ENCODE measurements at places on chromosomes 1 and 21.

- DNase-seq, result no peak
Observed at GRCh38 chr1:204323887-204324286, 35.8 kb downstream of the PLEKHA6 start.

DNA sequence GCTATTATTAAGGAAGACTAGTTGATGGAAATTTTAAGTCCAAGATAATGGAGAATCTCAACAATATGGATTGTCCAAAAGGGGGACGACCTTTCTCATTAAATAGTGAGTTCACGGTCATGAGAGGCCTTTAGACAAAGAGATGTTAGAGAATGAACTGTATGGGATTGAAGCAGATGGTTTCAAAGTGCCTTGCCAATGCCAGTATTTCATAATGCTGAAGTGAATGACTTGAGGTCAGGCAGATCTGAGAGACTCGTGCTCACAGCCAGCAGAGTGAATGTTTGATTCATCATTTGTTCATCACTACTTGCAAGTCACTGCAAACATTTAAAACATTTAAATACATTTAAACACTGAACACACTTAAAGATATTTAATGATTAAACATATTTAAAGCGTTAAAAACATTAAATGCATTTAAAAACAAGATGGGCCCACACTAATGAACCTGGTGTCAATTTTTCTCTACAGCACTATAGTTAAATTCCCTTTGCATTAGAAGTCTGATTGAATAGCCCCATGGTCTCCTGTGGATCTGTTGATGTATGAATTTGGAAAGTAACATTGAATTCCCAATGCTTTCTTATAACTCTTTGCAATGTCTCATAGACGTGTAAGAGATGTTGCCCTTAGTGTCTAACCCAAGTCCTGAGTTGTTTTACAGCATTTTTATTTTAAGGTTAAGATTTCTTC lies 80.7 kb downstream of the TGFB2 start:
- no peak for DNase-seq

DNA sequence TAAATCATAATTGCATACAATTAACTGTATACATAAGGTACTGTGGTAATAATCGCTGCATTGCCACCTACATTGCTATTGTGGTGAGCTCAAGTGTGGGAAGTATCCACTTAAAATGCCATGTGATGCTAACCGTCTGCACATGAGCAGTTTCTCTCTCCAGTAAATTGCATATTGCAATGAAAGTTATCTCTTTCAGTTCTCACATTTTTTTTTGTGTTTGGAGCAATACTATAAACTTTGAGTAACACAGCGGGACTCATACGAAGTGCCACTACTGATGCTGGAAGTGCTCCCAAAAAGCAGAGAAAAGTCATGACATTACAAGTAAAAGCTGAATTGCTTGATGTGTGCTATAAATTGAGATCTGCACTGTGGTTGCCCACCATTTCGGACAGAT lies 38.5 kb downstream of the DISC1 start:
- DNase-seq, result no peak

GRCh38 chr1:218392780-218393179 lies 47.6 kb downstream of the TGFB2 start:
- no peak for DNase-seq

DNA sequence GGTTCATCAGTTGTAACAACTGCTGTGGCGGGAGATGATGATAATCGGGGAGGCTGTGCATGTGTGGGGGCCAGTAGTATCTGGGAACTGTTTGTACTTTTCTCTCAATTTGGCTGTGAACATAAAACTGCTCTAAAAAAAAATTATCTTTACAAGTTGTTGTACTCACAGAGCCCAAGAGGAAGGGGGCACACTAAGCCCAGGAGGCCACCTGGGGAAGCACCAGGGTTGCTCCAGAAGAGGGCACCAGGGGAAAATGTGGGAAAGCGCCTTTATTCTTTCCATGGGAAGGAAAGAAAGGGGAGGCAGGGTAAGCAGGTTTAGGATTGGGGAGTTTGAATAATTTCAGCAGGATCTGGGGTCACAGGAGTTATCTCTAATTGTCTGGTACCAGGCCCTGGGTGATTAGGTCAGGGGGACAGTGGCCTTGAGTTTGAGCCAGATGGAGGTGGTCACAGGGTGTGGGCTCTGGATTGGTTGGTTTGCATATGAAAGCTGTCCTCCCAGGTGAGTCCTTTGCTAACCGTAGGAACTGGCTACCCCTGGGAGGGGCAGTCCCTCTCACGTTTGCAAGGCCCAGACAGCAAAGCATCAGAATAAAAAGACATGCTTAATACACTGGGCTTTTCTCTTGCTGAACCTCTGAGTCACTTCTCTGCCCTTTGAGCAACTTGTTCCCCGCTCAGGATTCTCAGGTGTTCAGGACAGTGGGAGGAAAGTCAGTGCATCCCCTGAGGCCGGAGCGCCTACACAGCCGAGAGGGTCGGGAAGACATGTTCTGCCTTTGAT lies 11.2 kb downstream of the MYOC start:
- no peak for DNase-seq

DNA sequence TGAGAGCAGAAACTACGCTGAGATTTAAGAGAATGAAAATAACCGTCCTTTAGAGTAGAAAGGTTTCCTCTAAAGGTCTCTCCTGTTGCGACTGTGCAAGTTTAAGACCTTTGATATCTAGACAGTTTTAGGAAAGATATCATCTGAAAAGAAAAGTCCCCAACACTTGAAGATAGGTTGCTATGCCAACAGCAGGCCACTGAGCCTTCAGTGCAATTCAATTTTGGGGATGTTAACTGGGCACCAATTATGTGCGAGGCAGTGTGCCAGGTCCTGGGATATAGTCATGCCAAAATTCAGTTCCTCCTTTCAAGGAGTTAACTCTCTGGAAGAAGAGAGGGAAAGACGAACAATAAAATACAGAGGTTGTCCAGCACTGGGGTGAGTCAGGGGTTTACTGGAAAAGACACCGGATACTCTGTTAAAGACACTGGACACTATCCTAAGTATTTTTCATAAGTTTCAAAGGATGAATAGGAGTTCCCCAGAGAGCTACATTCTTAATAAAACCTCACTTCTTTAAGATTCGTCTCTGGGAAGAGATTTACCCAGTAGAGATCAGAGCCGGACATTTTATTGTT lies 25.5 kb upstream of the ZNF281 start:
- DNase-seq, result no peak

GRCh38 chr1:51850420-51851223 lies 27.9 kb downstream of the NRDC start:
- DNase-seq, result no peak

- DNase-seq, result no peak
Observed at GRCh38 chr1:36755303-36756230, 272.9 kb upstream of the CSF3R start.

Data from germinal center (tissue), 1 donor.